ENCODE measurements at places on chromosomes 3 and 15.

DNA sequence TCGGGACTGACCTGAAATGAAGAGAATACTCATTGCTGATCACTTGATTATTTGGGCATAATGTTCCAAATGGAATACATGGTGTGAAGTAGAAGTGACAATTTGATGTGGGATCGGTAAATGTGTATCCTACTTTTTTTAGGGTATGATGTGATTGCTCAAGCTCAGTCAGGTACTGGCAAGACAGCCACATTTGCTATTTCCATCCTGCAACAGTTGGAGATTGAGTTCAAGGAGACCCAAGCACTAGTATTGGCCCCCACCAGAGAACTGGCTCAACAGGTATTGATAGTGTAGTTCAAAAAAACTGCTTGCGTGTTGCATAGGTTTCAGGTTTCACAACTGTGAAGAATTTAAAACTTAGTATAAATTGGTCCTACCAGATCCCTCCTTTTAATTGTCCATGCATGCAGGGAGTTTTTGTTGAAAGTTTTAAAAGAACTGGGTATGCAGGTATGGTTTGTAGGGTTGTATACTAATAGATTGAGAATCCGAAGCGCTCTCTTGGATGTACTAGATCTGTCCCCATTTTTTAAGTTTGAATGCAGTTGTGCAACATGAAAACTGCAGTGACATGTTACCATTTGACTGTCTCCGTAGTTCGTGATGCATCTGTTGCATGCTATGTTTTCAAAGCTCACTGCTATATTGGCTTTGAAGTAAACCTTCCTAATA lies 1.6 kb downstream of the EIF4A2 start:
- DNase-seq, result no peak

DNA sequence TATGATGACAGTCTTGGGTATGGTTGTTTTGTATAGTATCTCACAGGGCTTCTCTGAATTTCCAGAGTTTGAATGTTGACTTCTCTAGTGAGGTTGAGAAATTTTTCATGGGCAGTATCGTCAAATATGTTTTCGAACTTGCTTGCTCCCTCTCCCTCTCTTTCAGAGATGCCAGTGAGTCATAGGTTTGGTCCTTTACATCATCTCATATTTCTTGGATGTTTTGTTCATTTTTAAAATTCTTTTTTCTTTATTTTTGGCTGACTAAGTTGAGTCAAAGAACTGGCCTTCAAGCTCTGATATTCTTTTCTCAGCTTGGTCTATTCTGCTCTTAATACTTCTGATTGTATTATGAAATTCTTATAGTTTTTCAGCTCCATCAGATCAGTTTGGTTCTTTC lies 282.3 kb upstream of the NECTIN3 start:
- no peak for DNase-seq

- no peak for DNase-seq
Observed at GRCh38 chr3:112030901-112031300, 3.6 kb upstream of the TMPRSS7 start.

GRCh38 chr3:177574222-177574856 lies 377.1 kb upstream of the TBL1XR1 start:
- DNase-seq, result no peak

DNA sequence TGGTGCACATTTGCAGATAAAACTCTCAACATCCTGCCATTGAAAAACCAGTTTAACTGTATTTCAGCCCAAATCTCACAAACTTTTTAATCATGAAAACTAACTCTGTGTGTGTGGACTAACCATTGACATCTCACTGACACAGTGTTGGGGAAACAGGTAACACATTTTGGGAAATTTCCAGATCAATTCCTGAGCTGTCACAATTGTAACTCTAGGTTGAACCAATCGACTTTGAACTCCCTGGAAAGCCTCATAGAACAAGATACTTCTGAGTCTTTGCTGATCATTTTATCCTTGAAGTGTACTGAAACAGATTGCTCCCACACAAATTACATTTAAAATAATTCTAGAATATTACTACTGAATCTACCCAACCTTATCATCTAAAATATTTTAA lies 667.9 kb upstream of the NR2F2 start:
- no peak for DNase-seq

DNA sequence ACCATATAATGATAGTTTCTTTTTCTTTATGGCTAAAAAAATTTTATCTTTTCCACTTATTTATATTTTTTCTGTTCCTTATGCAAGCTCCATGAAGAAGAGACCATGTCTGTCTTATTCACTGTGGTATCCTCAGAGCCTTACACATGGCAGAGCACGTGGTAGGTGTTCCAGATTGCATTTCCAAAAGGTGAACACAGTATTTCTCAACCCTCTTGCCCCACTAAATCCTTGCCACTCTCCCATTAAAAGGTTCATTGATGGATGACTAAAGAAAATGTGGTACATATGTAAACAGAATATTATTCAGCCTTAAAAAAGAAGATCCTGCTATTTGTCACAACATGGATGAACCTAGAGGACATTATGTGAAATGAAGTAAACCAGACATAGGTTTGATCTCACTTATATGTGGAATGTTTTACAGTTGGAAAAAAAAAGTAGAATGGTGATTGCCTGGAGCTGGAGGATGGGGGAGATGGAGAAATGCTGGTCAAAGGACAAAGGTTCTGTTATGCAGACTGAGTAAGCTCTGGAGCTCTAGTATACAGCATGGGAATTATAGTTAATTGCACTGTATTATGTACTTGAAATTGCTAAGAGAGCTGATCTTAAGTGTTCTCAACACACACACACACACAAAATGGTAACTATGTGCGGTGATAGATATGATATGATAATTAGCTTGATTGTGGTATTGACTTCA lies 266.7 kb downstream of the CNTN3 start:
- no peak for DNase-seq

DNA sequence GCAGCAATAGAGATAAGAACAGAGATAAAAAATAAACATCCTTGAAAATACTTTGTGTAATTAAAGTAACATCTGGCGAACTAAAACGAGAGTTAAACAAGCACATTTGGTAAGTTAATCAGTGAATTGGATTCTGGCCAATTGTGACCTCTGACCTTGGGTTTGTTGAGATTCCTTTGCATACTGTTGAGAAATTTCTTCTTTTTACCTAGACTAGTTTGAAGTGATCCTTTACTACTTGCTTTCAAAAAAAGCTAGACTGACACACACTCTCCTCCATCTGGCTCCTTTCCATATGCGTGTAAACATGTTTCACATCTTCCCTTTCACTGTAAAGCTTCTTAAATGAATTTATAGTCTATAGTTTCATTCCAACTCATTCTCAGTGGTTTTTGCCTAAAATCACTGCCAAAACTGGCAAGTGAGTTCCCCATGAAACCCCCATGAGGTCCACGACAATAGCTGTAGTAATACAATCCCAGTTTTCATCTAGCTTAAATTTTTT lies 17.3 kb upstream of the GBE1 start:
- DNase-seq, result no peak

DNA sequence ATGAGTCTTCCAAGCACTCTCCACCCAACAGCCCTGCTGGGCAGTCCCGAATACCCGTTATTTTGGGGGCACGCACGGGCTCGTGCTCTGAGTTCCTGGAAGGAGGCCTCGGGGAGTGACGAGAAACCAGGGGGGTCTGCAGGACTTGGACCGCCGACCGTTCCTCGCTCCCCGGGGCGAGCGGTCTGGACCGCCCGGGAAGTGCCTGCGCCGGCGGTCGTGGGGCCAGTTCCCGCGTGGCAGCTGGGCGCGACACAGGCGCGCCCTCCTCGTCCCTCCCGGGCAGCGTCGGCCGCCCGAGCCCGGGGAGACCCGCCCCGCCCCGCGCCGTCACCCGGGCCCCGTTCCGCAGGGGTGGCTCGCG lies 387 bp downstream of the GNB4 start:
- no peak for DNase-seq

DNA sequence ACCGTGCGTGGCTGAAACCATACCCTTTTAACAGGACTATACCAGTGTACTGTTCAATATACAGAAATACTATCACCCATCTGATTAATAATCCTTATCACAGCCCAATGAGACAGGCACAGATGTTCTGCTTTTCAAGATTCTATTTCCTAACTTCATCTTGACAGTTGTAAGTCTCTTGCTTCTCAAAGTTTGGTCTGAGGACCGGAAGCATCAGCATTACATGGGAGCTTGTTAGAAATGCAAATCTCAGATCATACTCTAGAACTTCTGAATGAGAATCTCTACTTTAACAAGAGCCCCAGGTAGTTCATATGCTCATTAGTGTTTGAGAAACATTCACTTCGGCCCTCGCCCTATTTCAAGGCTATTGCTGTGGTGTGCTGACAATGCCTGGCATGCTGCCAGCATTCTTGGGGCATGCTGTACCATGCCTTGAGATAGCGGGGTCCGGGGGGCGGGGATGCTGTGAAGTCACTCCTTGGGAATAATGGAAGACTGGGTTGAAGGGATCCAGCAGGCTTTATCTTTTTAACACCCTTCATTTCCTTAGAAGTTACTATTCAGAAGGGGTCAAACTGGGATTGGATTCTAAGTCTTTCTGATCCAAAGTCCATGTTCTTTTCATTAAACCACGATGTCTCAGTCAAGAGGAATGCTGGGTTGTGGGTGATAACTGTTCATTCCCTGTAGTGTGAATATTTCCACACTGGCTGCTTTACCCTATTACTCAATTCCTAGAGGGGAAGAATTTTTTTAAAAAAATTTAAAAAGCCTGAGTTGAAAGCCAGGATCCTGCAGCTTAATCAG lies 194.7 kb downstream of the LPP start:
- DNase-seq, result no peak

DNA sequence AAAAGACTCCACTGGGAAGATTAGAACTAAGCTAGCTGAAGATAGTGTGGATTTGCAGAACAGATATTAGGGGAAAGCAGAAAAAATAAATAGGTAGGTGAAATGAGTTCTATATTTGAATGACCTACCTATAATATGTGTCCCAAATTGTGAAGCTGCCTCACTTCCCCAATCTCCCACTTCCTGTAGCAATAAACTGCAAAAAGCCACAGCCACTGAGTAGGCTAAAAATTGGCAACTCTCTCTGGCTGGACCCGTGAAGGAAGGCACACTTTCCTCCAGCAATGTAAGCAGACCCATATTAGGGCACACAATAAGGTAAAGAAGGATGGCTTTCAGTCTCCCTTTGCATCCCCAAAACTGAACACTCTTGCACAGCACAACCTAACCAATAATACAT lies 43.7 kb upstream of the NECTIN3 start:
- peak; percentile 7 for DNase-seq

GRCh38 chr3:125613204-125613603 lies 17.9 kb upstream of the OSBPL11 start:
- DNase-seq, result no peak

DNA sequence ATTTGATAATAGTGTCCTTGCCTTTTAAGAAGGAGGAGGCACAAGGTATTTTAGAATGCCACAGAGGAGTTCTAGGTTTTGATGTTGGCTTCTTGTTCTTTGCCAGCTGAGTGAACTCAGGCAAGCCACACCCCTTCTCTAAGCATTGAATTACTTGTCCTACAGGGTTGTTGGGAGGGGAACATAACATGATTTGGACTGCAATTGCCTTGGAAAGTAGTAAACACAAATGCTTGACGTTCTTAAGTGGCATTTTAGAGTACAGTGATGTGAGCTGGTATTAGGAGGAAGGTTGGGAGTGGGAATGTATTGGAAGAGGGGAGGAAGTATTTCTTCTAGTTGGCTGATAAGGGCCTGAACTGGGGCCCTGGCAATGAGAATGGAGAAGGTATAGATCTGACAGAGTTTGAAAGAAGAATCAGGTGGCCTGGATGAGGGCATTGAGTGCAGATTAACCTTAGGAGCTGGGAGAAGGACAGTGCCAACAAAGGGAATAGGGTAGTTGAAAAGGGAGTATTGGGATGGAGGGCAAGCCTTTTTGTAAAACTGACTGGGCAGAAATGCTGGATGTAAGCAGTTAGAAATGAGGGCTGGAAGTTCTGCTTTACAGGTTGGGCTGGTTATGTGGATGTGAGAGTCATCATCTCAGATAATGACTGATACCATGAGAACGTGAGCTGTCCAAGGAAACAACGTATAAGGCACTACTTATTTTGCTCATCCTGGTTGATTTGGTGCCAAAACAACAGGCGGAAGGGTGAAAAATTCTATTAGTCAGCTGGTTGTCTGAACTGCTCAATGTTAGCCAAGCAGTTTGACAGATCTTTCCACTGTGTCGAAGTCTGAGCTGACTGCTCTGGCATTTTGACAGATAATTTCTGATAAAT lies 16.7 kb downstream of the KAT2B start:
- no peak for DNase-seq

DNA sequence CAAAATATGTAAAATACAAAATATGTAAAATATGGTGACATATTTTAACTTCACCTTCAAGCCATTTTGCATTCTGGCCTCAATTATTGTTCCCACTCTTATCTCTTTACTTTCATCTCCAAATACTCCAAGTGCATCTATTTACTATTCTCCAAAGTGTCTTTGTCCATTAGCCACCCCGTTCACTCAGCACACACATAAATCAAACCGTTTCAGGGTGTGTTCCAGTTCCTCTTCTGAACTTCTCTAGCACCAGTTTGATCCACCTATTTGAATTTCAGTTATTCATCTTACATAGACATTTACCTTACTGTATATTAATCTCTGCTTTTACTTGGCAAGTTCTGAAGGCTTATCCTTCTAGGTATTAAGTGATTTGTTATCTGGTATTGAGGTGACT lies 45.1 kb downstream of the SGO1 start:
- no peak for DNase-seq

GRCh38 chr3:79052054-79052681 lies 715.6 kb downstream of the ROBO1 start:
- DNase-seq, result no peak

DNA sequence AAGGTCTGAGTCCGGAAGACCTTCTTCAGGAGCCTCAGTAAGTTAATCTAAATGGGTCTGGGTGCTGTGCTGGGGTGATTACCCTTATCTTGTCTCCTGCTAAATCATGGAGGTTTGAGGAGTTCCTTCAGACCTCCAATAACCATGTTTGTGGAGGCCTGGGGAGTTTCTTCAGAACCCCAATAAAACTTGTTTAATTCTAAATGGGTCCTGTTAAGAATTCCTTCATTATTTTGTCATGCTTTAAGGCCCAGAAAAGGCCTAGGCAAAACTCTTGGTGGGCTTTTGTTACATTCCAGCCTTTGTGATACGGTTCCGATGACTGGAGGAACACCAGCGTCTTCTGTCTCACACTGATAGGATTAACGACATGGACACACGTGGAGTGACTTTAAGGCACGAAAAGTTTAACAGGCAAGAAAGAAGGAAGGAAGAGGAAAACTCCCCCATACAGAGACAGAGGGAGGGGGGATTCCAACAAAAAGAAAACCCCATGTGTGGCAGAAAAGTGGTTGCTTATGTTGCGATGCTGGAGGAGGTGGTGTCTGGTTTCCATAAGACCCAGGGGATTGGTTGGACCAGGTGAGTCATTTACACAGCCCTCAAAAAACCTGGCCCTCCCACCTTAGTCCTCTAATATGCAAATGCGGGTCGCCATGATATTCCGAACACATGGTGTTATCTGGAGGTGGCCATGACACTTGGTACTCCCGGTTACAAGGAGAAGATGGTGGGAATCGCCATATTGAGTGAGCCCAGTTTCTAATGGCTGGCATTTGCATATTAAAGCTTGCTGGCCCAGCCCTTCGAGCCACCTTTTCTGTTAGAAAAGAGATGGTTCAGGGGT lies 72.6 kb upstream of the MFGE8 start:
- DNase-seq, result no peak

GRCh38 chr3:154085071-154085470 lies 36.1 kb upstream of the ARHGEF26 start:
- DNase-seq, result no peak

Data from GDM1 (cell line).